RCC 7860 (cell line): ENCODE measurements at places on chromosomes 2 and 18.
A peak's percentile ranks its signal among the peaks of the same experiment; 100 is the strongest.

GRCh38 chr2:195022508-195022830 is 634.6 kb upstream of the SLC39A10 start:
- no peak for DNase-seq

DNA sequence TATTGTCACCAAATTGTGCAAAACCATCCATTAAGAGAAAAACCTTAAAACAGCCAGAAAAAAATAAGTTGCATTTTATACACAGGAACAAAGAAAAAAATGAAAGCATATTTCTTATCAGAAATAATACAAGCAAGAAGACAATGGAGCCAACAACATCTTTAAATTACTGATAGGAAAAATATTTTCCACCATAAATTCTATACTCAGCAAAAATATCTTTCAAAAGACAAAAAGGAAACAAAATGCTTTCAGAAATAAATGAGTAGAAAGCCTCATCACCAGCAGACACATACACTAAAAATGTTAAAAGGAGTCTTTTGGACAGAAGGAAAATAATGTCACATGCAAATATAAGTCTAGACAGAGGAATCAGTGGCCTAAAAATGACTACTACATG is 106.4 kb upstream of the TRIB2 start:
- DNase-seq: no peak

DNA sequence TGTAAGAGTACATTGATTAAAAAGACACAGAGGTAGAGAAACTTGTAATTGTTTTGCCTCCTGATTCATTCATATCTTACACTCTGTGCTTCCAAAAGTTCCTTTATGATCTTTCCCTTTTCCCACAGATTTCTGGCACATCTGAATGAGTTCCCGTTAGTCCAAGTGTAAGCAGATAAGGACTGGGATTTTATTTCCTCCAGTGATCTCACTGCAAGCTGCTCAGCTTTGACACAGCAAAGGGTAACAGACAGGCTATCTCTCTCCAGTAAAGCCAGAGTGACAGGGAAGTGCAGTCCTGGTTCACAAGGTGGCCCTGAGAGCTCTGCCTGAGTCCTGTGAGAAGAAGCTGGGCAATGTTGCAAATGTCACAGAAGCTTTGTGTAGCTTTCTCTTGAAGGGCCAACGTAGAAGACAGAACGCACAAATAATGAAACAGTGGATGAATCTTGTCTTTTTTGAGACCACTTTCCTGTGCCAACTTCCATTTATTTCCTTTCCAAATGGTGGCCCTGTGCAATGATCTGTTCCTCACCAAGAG is 32.5 kb upstream of the KCNE4 start:
- no peak for DNase-seq

- DNase-seq: peak; percentile 12
Observed at GRCh38 chr2:144583741-144584453, 64.0 kb upstream of the ZEB2 start.

DNA sequence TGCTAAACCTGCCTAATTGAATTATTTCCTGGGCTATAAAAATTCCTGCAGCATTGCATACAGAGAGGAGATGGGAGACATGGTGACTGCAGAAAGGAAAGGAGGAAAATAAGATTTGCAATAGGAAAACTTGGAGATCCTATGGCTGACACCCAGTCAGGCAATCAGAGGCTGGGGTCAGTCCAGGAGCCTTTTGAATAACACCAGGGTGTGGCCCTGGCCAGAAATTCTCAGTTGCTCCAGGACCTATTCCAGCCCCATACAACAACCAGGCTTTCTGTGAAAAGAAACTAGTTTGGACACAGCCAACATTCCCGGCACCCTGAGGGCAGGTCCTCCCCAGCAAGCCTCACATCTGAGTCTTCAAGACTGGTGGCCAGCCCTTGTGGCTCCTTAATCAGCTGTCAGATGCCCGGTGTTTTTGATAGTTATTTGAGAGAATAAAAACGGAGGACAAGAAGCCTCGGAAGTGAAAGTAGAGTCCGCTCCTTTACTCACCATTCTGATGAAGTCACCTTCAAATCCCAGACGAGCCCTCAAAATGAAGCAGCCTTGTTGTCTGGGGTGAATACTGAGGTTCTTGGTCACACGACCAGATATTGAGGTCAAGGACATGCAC is 31.1 kb upstream of the GMCL1 start:
- no peak for DNase-seq
